Lower leg skin (tissue), 4 donors: ENCODE measurements at places on chromosomes 5 and 9. TPM values are rescaled to one million over a fixed set of nuclear protein-coding genes. Genes with fewer than 3 reads are reported as not detected.

The LVRN gene
- 1.5 TPM for total RNA-seq

The SPINK7 gene
- total RNA-seq = 8.2 TPM

The IGFBPL1 gene
- total RNA-seq = not detected

The SLC6A19 gene
- not detected for total RNA-seq

The AK3 gene
- 86.2 TPM for total RNA-seq

DNA sequence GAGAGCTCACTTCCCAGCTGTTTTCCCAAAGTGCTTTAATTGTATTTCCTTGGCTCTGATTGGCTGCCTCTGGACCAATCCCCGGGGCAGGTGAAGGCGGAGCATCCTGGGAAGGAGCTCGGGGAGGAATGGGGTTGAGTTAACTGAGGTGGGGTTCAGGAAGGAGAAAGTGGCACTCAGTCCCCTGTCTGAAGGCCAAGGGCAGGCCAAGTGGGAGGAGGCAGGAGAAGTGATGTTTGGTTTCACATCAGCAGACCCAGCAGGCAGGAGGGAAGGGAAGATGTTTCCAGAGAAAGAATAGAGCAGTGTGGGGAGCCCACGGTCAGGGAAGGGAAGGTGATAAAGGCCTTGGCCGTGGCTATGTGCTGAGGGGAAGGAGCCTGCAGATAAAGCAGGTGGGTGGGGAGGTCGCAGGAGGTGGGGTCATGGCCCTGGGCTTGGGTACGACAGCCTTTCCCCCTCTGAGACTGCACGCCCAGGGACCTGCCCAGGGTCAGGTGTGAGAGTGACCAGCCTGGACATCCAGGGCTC lies 3.1 kb downstream of the TSPAN17 start:
- no peak for DNase-seq

DNA sequence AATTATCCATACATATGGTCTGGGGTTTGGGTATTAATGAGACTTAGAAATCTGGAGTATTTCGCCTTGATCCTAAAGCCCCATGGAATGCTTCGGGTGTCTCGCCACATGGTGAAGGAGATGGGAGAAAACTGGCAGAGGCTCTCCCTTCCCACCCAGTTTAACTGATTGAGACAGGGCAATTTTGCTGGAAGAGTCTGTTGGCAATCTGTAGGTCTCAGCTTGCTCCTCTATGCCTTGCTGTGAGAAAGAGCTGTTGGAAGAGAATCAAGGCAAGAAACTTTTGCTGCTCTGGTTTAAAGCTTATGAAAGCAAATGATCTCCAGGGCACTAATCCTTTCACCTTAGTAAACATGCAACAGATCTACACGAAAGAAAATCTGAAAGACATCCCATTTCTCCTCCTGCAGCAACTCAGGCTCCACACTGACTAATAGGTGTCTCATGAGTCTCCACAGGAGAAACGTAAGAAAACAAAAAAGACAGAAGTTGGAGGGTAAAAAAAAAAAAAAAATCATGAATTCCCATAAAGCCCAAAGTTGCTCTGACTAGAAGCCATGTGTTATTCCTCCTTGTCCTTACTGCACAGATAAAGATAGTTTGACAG lies 369.9 kb downstream of the EFNA5 start:
- DNase-seq = no peak

DNA sequence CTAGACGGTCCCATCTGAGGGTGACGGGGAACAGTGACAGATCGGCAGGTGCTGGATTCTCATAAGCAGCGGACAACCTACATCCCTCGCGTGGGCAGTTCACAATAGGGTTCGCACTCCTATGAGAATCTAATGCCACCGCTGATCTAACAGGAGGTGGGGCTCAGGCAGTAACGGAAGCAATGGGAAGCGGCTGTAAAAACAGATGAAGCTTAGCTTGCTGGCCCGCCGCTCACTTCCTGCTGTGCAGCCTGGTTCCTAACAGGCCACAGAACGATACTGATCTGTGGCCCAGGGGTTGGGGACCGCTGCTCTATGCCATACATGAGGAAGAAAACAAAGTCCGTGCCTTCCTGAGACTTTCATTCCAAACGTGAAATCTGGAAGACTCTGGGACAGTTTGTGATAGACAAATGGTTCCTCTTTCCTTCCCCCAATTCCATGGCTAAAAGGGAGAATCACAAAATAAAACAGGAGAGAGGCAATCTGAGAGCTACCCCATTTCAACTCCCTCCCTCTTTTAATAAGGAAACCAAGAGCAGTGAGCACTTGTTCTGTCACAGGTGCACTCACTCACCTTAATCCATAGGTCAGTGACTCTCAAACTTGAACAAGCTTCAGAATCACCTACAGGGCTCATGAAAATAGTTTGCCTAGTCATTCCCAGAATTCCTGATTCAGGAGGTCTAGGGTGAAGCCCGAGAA lies 12.1 kb downstream of the PDCL start:
- DNase-seq = peak; percentile 30

- no peak for DNase-seq
These were observed 8.8 kb upstream of the NACC2 start for GRCh38 chr9:136103651-136104487.

- DNase-seq = no peak
These were observed 186.5 kb upstream of the WWC1 start for GRCh38 chr5:168104811-168105481.

GRCh38 chr5:62178258-62178657 lies 127.7 kb upstream of the KIF2A start:
- DNase-seq = no peak

DNA sequence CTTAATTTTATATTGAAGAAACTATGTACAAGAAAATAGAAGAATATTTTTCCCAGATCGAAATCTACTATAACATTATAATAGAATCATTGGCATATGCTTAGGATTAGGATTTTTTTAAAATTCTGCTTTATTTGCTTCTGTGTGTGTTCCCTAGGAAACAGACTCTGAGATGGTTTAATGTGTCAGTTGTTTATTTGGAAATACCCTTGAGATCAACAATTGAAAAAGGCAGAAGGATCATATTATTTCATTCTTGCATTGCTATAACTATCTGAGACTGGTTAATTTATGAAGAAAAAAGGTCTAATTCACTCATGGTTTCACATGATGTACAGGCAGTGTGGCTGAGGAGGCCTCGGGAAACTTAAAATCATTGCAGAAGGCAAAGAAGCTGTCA lies 622.6 kb downstream of the PRR16 start:
- DNase-seq = no peak

GRCh38 chr5:32842813-32843530 lies 131.9 kb downstream of the NPR3 start:
- no peak for DNase-seq

- DNase-seq = no peak
These were observed 136.7 kb upstream of the MOCS2 start for GRCh38 chr5:53246042-53246836.

- DNase-seq = no peak
These were observed 1.1 kb downstream of the NPM1 start for GRCh38 chr5:171388816-171389168.

GRCh38 chr9:77488439-77489126 lies 159.5 kb downstream of the GNA14 start:
- no peak for DNase-seq

GRCh38 chr9:70480405-70480980 lies 66.0 kb upstream of the KLF9 start:
- DNase-seq = peak; percentile 97

DNA sequence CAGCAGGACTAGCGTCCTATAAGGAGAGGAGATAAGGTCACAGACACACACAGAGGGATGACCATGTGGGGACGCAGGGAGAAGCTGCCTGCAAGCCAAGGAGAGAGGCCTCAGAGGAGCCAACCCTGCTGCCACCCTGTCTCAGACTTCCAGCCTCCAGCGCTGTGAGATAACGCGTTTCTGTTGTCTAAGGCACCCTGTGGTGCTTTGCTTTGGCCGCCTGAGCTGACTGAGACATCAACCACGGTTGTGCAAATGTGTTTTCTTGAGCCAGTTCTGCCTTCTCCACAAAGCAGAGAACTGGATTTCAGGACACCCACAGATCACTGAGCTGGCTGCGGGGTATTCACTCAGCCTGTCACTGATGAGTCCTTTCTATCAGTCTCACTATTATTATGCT lies 149.1 kb downstream of the NXNL2 start:
- no peak for DNase-seq

GRCh38 chr9:98767196-98767595 lies 29.2 kb downstream of the ANKS6 start:
- DNase-seq = no peak

GRCh38 chr5:108295578-108296368 lies 86.1 kb downstream of the FBXL17 start:
- DNase-seq = no peak

DNA sequence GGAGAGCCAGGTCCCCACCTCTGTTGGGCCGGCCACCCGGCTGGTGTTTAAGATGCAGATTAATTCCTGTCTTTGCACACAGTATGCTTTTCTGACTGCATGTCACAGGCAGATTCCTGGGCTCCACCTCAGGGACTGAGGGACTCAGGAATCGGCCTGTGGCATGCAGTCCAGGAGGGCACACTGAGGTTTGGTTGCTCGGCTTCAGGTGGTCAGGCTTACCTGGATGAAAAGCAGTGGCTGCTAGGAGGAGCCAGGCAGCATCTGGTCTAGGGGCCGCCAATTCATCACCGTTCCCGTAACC lies 1.1 kb downstream of the WDR5 start:
- no peak for DNase-seq

- no peak for DNase-seq
These were observed 21.8 kb downstream of the ZBED3 start for GRCh38 chr5:77065256-77065655.

DNA sequence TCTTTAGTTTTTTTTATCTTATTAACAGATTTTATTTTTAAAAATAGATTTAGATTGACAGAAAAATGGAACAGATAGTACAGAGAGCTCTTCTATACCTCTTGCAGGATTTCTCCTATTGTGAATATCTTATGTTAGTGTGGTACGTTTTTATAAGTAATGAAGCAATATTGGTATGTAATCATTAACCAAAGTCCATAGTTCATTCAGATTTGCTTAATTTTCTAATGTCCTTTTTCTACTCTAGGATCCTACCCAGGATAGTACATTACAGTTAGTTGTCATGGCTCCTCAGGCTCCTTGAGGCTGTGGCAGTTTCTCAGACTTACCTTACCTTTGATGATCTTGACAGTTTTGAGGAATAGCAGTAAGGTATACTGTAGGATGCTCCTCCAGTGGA lies 30.4 kb downstream of the PPP2R2B start:
- DNase-seq = no peak
